ENCODE measurements at places on chromosomes 4 and X.

DNA sequence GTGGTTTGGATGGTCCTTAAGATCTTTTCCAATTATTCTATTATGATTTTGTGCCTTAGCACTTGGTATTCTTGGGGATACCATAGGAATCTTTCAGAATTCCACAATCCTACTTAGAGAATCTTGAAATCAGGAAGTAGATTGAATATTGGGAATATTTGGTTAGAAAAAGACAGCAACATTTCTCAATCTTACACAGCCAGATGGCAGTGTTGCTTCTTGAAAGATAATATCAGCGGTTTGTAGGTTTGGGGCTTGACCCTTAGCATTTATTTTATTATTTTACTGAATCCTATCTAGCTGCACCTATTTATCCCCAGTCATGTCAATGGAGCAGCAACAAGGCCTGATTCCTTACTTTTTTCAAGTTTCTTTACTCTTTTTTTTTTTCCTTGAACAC, 28.6 kb downstream of the MAGEB1 start:
- DNase-seq: no peak

GRCh38 chr4:57158221-57158620, 48.0 kb upstream of the IGFBP7 start:
- DNase-seq: no peak

- no peak for DNase-seq
These were observed 48.1 kb downstream of the DCLK2 start for GRCh38 chr4:150126201-150126863.

- no peak for DNase-seq
These were observed 67.4 kb downstream of the DMP1 start for GRCh38 chr4:87717276-87718031.

GRCh38 chr4:73187325-73187724, 71.3 kb downstream of the ANKRD17 start:
- no peak for DNase-seq

DNA sequence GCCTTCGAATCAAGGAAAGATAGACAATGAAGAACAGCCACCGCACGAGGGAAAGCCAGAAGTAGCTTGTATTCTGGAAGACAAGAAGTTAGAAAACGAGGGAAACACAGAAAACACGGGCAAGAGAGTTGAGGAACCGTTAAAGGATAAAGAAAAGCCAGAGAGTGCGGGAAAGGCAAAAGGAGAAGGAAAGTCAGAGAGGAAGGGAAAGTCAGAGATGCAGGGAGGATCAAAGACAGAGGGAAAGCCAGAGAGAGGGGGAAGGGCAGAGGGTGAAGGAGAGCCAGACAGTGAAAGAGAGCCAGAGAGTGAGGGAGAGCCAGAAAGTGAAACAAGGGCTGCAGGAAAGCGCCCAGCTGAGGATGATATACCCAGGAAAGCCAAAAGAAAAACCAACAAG, 1.4 kb downstream of the TCEAL2 start:
- DNase-seq: no peak

DNA sequence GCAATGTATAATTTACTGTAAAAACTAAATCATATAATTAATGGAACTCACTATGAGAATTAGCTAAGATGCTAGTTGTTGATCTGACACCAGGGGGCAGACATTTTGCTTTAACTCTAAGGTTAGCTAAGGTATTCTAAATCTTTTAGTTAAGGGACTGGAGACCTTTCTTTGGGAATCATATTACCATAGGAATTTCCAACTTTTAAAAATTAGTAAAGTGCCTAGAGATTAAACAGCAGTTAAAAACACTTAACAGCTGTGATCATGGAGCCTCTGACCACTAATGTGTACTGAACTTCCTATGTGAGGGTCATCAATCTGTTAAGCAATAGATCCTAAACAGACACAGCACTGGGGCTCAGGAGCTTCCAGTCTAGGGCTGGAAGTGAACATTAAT, 226.6 kb downstream of the NSUN7 start:
- no peak for DNase-seq

- DNase-seq: no peak
These were observed 5.2 kb upstream of the GK2 start for GRCh38 chr4:79413032-79413885.

GRCh38 chrX:119690921-119691716, 1.8 kb downstream of the SEPTIN6 start:
- DNase-seq: peak; percentile 60

- no peak for DNase-seq
These were observed 3.6 kb downstream of the NKX1-1 start for GRCh38 chr4:1402516-1403091.

GRCh38 chrX:38220024-38220414, 652 bp downstream of the SRPX start:
- no peak for DNase-seq

DNA sequence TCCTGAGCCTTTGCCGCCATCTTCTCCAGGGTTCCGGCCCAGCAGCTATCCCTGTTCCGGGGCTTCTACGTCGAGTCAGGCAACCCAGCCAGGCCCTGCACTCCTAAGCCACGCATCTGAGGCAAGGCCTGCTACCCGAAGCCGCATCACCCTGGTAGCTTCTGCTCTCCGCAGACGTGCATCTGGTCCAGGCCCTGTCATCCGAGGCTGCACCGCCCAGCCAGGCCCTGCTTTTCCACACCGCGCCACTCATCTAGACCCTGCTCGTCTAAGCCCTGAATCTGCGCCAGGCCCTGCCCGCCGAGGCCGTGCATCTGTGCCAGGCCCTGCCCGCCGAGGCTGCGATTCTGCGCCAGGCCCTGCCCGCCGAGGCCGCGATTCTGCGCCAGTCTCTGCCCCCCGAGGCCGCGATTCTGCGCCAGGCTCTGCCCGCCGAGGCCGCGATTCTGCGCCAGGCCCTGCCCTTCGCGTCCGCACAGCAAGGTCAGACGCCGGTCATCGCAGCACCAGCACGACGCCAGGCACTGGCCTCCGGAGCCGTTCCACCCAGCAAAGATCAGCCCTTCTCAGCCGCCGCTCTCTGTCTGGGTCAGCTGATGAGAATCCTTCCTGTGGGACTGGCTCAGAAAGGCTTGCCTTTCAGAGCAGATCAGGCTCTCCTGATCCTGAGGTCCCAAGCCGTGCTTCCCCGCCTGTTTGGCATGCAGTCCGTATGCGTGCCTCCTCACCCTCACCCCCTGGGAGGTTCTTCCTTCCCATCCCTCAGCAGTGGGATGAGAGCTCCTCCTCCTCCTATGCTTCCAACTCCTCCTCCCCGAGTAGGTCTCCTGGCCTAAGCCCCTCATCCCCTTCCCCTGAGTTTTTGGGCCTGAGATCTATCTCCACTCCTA, 75.1 kb downstream of the NUDT10 start:
- DNase-seq: no peak

- no peak for DNase-seq
These were observed 75.1 kb upstream of the PGRMC2 start for GRCh38 chr4:128362760-128363159.

GRCh38 chr4:158609116-158609515, 62.6 kb downstream of the C4orf46 start:
- DNase-seq: no peak

DNA sequence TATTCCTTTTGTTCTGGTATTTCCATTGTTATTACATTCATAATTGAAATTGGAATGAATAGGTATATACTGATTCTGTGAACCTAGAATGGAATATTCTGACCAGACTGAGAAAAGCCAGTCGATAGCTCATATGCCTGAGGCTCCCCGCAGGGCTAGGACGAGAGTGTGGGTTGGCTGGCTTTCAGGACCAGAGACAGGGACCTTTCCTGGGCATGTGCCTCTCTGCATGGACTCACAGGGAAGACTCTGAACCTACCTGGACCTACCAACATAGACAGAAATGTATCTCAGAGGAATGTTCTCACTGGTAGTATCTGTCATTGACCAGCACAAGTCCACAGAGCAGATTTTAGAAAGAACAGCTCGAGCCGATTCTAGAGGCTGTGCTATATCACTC, 214.6 kb downstream of the FRMPD4 start:
- no peak for DNase-seq

DNA sequence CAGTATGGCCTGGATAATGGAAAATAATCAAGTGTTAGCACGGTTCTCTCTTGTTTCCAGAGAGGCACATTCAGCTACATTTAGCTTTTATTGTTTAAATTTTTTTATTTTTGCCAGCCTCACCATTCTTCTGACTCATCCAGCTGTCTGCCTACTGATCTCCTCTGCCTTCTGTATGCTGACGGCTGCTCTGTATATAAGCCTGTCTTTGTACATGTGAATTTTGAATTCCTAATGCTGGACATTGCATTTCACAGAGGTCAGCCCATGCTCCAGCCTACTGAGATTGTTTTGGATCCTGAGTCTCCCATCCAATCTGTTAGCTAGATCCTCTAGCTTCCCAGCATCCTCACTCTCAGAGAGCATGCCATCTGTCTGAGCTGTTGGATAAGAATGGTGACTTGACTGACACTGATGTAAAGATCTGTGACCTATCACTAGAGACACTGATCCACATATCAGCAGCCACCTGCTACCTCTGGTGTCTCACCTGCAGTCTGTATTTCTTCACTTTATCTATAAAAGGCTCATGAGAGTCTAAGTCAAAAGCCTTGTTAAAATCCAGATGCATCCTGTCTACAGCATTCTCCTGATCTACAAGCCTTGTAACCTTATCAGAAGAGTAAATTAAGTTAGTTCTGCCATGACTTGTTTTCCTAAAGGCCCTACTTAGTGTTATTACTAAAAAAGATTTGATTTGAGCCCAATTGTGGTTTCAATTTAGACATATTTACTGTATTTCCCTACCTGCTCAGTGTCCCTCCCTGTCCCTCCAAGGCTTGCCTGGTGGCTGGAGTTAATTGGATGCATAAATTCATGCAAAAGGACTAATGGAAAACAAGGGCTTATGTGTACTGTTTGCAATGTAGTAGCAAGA, 25.6 kb upstream of the ARHGAP36 start:
- DNase-seq: no peak

- no peak for DNase-seq
These were observed 30.4 kb upstream of the LAMP2 start for GRCh38 chrX:120499301-120500072.

DNA sequence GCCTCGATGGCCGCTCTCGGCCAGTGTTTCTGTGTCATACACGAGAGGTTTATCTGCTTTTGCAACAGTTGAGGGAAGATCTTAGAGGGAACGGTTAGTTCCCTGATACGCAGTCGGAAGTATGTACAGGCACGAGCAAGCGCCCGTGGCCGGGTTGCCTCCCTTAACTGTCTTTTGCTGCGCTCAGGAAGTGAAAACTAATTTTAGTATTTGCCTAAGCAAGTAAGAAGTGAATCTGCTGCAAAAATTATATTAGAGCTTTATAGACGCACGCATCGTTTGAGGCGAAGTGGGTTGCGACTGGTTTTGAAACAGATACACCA, 695 bp downstream of the MTM1 start:
- no peak for DNase-seq

GRCh38 chr4:185335579-185335978, 60.1 kb downstream of the LRP2BP start:
- no peak for DNase-seq

- no peak for DNase-seq
These were observed 52.5 kb upstream of the IQSEC2 start for GRCh38 chrX:53333853-53334252.

DNA sequence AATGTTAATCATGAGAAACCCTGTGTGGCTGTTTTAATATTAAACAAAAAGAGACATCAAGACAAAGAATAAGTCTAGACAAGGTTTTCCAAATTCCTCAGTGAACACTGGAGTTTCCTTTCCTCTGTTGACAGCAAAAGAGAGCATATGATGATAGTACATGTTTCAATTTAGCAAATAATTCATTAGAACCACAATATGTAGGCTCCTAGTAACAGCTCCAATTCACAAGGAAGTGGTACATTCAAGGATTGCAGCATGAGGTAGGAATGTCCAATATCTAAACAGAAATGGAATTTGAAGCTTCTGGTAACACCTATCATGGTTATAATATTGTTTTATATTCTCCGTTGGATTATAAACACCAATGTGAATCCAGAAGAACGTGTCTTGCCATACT, 203.8 kb upstream of the TECRL start:
- DNase-seq: no peak

DNA sequence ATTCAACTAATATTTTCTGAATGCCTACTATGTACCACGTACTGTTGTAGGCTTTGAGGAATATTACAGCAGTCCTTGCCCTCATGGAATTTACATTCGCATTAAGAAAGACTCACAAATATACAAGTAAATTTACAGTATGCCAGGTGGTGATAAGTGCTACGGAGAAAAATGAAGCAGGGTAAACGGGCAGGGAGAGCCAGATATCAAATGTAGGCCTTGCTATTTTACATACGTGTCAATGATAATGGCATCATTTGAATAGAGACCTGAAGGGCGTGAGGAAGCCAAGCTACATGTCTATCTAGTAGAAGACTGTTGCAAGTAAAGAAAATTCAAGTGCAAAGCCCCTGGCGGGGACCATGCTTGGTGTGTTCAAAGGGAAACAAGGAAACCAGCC, 65.2 kb downstream of the AMMECR1 start:
- DNase-seq: no peak

DNA sequence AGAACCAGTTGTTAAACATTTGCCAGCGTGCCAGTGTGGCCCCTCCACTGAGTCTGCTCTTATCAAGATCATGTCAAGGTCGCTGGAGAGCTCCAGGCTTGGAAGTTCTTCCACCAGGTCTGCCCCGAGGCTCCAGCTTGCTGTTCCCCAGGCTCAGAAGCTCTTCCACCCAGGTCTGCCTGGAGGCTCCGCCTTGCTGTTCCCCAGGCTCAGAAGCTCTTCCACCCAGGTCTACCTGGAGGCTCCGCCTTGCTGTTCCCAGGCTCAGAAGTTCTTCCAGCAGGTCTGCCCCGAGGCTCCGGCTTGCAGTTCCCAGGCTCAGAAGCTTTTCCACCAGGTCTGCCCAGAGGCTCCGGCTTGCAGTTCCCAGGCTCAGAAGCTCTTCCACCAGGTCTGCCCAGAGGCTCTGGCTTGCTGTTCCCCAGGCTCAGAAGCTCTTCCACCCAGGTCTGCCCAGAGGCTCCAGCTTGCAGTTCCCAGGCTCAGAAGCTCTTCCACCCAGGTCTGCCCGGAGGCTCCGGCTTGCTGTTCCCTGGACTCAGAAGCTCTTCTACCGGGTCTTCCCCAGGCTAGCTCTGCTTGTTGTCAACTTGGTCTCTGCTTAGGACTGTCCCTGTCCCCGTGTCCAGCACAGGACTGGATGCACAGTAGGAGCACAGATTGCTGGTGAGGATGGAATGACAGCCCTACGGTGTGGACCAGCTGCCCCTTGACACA, 54.4 kb downstream of the HMX1 start:
- DNase-seq: no peak

GRCh38 chrX:3522101-3522650, 175.7 kb upstream of the MXRA5 start:
- DNase-seq: no peak

DNA sequence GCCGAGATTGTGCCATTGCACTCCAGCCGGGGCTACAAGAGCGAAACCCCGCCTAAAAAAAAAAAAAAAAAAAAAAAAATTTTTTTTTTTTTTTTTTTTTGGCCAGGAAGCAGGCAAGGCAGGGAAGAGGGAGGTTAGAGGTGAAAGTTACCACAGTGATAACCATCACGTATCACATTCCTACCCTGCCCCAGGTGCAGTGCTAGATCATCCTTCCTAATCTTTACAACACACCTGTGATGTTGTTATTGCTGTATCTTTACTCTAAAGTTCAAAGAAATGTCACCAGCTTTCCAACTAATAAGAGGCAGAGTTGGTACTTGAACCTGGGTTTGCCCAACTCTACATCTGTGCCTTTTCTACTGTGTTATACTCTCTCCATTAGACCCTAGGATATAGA, 7.2 kb upstream of the LIMCH1 start:
- DNase-seq: no peak

All from stimulated activated CD8-positive, alpha-beta memory T cell treated with anti-CD3 and anti-CD28 coated beads, Interleukin-7, amount 100 ng/mL, for 4 hours (primary cell).